ENCODE measurements at places on chromosomes 4 and X.

DNA sequence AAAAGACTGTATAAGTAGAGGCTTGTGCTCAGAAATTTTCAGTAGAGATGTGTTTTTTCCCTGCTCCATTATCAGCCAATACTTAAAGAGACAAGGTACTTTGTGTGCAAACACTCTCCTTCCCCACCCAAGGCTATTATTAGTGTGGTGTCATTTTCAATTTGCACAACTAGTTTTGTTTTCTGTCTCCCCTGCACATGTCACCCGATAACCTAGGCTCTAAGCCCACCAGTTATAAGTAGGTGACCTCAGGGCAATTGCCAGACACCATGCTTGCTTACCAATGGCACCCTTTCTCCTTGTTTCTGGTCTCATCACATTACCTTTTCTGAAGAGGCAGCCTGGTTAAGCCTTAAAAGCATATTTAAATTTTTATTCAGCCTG is 8.0 kb upstream of the GUCY1A1 start:
- DNase-seq = no peak

DNA sequence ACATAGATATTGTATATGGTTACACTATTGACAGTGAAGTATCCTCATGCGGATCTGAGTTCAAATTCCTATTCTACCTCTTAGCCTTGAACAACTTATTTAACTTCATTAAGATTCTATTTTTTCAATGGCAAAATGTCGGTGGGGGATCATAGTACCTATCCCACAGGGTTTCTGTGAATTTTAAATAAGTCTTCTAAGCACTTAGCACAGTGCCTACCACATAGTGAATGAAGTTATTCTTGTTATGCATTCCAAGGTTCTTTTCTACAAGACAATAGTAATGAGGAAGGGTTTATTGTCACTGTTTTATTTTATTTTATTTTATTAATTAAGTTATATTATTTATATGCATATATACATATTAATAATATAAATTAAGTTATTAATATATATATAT is 8.8 kb upstream of the ENAM start:
- DNase-seq = no peak

DNA sequence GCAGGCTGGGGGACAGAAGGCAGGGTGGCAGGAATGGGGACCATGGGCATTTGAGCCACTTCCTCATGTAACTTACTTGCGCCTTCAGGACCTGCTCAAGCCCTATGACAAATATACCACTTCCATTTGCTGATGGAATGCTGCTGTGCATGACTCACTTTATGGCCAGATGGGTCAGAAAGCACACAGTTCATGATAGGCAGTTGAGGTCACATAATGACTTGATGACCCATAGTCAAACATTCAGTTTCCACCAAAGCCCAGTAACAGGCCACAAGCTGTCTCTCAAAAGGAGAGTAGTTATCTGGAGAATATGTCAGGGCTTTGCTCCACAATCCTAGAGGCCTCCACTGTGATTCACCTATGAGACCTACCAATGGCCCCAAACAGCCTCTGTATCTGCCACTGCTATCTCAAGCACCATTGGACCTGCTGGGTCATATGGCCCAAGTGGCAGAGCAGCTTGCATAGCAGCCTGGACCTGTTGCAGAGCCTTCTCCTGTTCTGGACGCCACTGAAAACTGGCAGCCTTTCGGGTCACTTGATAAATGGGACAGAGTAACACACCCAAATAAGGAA is 5.3 kb upstream of the PAPSS1 start:
- no peak for DNase-seq

- DNase-seq = no peak
These were observed 250.7 kb downstream of the NAP1L3 start for GRCh38 chrX:93422693-93423092.

- no peak for DNase-seq
These were observed 71.8 kb downstream of the RAPGEF2 start for GRCh38 chr4:159174645-159175084.

DNA sequence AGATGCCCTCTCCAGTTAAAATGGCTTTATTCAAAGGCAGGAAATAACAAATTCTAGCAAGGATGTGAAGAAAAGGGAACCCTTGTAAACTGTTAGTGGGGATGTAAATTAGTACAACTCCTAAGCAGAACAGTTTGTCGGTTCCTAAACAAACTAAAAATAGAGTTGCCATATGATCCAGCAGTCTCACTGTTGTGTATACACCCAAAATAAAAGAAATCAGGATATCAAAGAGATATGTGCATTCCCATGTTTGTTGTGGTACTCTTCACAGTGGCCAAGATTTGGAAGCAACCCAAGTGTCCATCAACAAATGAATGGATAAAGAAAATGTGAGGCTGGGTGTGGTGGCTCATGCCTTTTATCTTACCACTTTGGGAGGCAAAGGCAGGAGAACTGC is 36.1 kb downstream of the ADH7 start:
- DNase-seq = no peak

- DNase-seq = no peak
These were observed 408.2 kb upstream of the SMIM31 start for GRCh38 chr4:164345756-164346155.

- DNase-seq = no peak
These were observed 252.4 kb upstream of the CPEB2 start for GRCh38 chr4:14749910-14750309.

DNA sequence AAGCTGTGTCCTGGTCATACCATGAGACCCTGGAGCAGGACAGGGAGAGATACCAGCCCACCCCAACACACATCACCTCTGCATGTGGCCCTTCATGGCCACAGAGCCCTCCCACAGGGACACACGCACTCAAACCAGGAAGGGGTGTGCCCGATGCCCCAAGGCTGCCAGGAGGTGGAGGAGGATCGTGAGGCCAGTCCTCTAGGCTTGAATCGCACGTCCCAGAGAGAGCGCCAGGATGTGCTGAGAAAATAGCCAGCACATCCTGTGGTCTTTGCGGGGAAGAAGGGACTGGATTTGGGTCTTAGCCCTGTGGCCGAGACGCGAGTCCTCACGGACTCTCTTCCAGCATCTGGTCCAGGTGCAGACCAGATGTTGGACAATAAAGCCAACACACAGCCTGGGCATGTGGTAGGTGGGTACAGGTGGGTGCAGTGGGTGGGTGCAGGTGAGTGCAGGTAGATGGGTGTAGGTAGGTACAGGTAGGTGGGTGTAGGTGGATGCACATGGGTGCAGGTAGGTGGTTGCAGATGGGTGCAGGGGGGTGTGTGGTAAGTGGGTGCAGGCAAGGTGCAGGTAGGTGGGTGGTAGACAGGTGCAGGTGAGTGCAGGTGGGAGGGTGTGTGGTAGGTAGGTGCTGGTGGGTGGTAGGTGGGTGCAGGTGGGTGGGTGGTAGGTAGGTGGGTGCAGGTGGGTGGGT is 94.3 kb upstream of the AFAP1 start:
- no peak for DNase-seq
